G401 (cell line): ENCODE measurements at places on chromosomes 6 and 20.

DNA sequence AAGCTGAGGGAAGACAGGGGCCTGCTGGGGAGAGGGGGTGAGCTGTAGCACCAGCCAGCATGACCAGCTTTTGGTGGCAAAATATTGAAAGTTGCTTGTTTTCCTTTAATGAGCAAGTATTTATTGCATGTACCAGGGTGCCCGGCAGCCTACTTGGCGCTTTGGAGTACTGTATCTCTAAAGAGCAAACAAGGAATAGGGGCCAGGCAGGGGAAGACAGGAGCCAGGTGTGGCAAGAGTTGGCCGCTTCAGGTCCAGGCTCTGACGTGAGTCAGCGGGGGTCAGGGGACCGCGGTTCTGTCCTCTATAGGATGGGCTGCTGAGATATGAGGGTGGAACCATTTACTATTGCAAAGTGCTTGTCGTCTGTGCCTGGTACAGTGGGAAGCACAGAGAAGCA, 63.1 kb downstream of the PSMG4 start:
- DNase-seq: no peak

DNA sequence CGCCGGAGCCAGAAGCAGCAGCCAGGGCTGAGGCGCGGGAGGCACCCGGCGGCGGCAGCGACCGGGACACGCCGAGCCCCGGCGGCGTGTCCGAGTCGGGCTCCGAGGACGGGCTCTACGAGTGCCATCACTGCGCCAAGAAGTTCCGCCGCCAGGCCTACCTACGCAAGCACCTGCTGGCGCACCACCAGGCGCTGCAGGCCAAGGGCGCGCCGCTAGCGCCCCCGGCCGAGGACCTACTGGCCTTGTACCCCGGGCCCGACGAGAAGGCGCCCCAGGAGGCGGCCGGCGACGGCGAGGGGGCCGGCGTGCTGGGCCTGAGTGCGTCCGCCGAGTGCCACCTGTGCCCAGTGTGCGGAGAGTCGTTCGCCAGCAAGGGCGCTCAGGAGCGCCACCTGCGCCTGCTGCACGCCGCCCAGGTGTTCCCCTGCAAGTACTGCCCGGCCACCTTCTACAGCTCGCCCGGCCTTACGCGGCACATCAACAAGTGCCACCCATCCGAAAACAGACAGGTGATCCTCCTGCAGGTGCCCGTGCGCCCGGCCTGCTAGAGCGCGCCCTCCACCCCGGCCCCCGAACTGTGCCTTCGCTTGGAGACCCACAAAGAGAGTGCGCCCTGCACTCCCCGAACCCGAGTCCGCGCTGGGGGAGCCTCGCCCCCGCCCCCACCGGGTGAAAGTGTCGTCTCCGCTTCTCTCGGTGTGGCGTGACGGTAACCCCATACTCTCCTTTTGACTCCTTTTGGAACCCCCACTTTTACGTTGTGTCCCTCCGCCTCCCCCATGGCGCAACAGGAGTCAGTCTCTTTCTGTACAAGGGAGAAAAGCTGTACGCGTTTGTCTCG, 1.6 kb downstream of the INSM1 start:
- peak; percentile 81 for DNase-seq

- DNase-seq: no peak
Observed at GRCh38 chr6:76516924-76517323, 444.5 kb upstream of the IMPG1 start.

- DNase-seq: no peak
Observed at GRCh38 chr6:79338493-79338892, 104.0 kb upstream of the HMGN3 start.

DNA sequence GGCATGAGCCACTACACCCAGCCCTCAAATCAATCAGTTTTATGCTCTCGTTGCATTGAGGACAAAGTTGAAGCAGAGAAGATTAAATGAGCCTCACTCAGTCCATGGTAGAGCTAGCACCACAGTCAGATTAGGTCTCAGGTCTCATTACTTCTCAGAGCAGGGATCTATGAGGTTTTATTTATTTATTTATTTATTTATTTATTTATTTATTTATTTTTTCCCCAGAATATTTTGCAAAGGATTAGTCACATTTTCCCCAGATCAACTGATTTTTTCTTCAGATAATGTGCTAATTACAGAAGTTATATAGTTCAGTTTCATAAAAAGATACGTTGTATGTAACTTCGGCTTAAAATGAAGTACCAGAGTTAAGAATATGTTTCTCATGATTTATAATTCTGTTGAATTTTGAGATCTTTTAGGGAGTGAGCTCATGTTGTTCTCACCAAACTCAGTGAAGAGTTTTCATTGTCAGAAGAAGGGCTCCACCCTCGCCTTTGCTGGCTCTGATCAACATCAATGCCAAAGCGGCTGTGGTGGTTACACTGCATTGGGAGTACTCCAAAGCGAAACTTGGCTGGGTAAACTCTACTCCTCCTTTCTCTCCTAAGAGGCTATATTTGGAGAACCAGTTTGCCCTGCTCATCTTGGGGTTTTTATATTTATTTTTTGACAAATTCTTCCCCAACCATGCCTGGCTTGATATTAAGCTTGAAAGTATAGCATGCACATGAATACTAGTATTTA, 12.9 kb upstream of the ID4 start:
- no peak for DNase-seq

DNA sequence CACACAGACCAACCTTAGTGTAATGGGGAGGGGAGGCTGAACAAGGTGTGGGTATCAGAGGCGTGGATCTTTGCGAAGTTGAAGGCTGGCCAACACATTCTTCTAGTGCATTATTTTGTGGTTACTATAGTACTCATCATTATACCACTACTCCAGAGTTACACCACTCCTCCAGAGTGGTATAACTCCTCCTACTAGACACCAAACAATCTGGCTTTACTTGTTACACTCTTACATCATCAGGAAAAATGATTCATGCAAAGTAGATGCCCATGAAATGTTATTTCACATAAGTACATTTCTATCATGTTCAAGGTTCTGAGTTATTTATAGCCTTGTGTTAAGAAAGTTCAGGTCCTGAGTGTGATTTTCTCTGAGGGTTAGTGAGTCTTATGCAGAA, 443.1 kb upstream of the OPRM1 start:
- DNase-seq: no peak

DNA sequence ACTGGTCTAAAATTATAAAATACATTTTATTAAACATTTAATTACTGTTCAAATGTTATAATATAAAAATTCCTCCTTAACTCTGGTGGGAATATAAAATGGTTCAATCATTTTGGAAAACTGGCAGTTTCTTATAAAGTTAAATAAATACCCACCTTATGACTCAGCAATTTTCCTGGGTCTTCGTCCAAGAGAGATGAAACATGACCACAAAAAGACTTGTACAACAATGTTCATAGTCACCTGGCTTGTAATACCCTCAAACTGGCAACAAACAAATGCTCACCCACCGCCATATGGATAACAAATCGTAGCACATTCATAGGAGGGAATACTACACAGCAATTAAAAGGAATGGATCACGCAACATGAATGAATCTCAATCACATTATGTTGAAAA, 66.0 kb upstream of the RIN2 start:
- DNase-seq: no peak
